ENCODE measurements at places on chromosomes 12 and 14. TPM values are rescaled to one million over a fixed set of nuclear protein-coding genes. Genes with fewer than 3 reads are reported as not detected.

SLC25A21 gene
- 1.5 TPM for polyA plus RNA-seq

RNASE1 gene
- polyA plus RNA-seq, result 37.8 TPM

PARPBP gene
- 50.5 TPM for polyA plus RNA-seq

SNRPF gene
- 57.3 TPM for polyA plus RNA-seq

SIRT4 gene
- polyA plus RNA-seq, result 6.4 TPM

RD3L gene
- polyA plus RNA-seq, result 3.6 TPM

C12orf50 gene
- polyA plus RNA-seq, result not detected
